ENCODE measurements at places on chromosomes 13 and 19. TPM values are rescaled to one million over a fixed set of nuclear protein-coding genes. Genes with fewer than 3 reads are reported as not detected.

- DNase-seq: no peak
Observed at GRCh38 chr13:26050568-26051230, 1.1 kb downstream of the SHISA2 start.

DNA sequence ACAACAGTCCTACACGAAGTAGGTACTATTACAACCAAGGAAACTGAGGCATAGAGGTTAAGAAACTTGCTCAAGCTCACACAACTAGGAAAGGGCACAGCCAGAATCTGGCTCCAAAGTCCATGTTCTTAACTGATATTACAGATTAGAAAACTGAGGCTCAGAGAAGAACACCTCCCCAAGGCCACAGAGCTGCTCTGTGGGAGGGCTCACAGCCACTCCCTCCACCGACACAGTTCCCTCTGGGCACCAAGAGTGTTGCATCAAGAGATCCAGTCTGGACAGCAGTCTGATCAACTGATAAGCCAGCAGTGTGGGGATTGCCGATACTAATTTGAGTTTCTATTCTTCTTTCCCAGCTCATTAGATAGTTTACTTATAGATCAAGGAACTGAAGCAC lies 29.5 kb downstream of the SLC15A1 start:
- DNase-seq: no peak

- no peak for DNase-seq
Observed at GRCh38 chr19:48711106-48711662, 8.3 kb downstream of the MAMSTR start.

VAV1 gene
- total RNA-seq: 0.50 TPM

CELF5 gene
- total RNA-seq: 0.17 TPM
